ENCODE measurements at places on chromosomes 1 and 21.
A peak's percentile ranks its signal among the peaks of the same experiment; 100 is the strongest.

DNA sequence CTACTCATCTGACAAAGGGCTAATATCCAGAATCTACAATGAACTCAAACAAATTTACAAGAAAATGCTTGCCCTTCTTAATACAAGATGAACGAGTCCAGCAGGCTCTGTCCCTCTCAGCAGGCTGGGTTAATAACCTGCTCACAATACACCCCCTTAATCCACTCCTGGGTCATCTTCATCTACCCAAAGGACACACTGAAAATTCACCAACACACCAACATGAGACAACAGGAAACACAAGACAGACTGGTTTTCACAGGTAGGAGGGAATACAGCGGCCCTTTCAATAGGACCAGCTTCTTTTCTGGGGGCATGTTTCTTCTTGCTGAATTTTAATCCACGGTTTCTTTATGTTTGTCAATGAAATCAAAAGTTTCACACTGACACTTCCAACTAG lies 44.6 kb downstream of the SUSD4 start:
- H3K27ac ChIP-seq: no peak overlapping the region
- no peak for DNase-seq
- no peaks in the 10 kb centered on the region for H3K36me3 ChIP-seq
- no peaks in the 10 kb centered on the region for H3K27me3 ChIP-seq
- no peaks in the 10 kb centered on the region for H3K4me1 ChIP-seq
- no peak overlapping the region for H3K4me3 ChIP-seq

- H3K4me3 ChIP-seq: no peak overlapping the region
- peaks cover 17% of the 10 kb centered on the region for H3K4me1 ChIP-seq
- peaks cover 47% of the 10 kb centered on the region for H3K36me3 ChIP-seq
- H3K27ac ChIP-seq: no peak overlapping the region
These were observed 27.4 kb downstream of the QSOX1 start for GRCh38 chr1:180181996-180182642.

- H3K4me3 ChIP-seq: no peak overlapping the region
- peaks cover 97% of the 10 kb centered on the region for H3K36me3 ChIP-seq
- no peaks in the 10 kb centered on the region for H3K4me1 ChIP-seq
- H3K27ac ChIP-seq: no peak overlapping the region
These were observed 145.5 kb downstream of the USP25 start for GRCh38 chr21:15875286-15875685.

DNA sequence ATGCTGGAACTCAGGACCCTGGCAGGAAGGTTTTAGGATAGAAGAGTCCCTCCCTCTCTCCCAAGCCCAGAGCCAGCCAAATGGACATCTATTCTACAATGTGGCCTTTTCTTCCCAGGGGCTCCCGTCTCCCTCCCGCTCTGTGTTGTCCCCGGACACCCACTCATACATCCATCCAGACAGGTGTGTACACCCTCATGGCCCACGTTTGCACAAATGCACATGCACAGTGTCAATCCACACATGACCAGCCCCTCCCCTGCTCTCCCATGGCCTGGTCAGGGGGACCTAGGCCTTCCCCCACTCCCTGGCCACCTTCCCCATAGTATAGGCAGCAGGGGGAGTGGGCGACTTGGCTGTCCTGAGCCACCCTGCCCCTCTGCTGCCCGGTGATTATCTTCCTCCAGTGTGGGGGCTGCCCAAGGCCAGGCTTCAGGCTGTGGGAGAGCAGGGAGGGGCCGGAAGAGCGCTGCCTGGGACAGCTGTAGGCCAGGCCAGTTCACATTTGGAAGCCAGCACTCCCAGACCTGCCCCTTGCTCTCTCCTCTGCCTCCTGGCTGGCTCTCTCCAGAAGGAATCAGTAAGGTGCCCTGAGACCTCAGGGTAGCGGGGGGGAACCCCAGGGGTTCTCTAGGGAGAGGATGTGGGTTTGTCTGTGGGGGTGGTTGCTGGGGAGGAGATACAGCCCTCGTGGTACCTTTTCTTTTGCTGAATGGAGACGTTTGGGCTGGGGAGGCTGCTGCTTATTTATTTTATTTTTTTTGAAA lies 4.1 kb upstream of the PTPN7 start:
- H3K4me1 ChIP-seq: peaks cover 70% of the 10 kb centered on the region
- peak overlapping the region; percentile 93 for H3K27ac ChIP-seq
- no peaks in the 10 kb centered on the region for H3K36me3 ChIP-seq
- DNase-seq: peak; percentile 90

DNA sequence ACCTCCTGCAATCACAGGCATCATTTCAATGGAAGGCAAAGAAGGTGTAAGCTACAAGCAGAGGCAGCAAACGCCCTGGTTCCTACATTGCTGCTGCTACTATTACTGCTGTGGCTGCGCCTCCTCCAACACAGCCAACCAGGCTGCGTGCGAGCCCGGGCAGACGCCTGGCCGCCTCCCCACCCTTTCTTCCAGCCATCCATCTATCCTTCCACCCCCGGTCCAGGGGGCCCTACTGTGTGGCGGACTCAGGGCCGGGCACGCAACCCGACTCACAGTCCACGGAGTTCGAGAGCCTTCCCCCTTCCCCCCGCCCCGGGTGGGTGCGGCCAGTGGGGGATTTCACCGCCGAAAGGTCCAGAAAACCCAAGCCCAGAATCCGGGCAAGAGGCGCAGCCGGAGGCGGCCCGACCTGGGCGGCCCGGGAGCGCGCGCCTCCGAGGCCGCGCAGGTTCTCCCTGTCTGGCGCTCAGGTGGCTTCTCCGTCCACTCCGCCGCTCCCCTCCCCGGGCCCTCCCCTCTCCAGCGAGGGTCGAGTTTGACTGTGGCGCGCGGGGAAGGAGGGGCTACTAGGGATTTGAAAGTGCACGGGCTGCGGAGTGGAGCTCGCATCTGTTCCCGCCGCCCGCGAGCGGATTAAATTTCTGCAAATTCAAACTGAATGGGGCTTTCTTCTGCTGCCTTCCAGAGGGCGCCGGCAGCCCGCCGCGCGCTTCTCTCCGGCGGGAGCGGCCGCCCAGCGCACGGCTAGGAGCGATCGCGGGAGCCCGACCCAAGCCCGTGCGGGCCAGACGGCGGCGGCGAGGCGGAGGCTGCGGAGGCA lies at the start of gene HUNK:
TSS of gene HUNK (plus strand) at position 569 of the 823 bp plus-strand sequence. CDS start 655 bp downstream, outside the sequence.
- H3K27me3 ChIP-seq: no peaks in the 10 kb centered on the region
- H3K27ac ChIP-seq: no peak within 1 kb of the TSS
- H3K36me3 ChIP-seq: no peaks in the 10 kb centered on the region
- H3K4me1 ChIP-seq: peaks cover 5% of the 10 kb centered on the region
- DNase-seq: peak; percentile 71
- peak within 1 kb of the TSS; percentile 48 for H3K4me3 ChIP-seq

GRCh38 chr1:6918186-6918924 lies 133.1 kb downstream of the CAMTA1 start:
- DNase-seq: no peak
- H3K36me3 ChIP-seq: no peaks in the 10 kb centered on the region
- H3K4me1 ChIP-seq: peaks cover under 1% of the 10 kb centered on the region
- no peak overlapping the region for H3K4me3 ChIP-seq
- no peak overlapping the region for H3K27ac ChIP-seq

- H3K4me3 ChIP-seq: peak within 1 kb of the TSS; percentile 51
- H3K36me3 ChIP-seq: no peaks in the 10 kb centered on the region
- DNase-seq: peak; percentile 91
These were observed at the start of gene TSPAN2 for GRCh38 chr1:115089420-115090185. TSPAN2 (minus strand) TSS chr1:115089503; CDS start chr1:115089432, 71 bp downstream.

DNA sequence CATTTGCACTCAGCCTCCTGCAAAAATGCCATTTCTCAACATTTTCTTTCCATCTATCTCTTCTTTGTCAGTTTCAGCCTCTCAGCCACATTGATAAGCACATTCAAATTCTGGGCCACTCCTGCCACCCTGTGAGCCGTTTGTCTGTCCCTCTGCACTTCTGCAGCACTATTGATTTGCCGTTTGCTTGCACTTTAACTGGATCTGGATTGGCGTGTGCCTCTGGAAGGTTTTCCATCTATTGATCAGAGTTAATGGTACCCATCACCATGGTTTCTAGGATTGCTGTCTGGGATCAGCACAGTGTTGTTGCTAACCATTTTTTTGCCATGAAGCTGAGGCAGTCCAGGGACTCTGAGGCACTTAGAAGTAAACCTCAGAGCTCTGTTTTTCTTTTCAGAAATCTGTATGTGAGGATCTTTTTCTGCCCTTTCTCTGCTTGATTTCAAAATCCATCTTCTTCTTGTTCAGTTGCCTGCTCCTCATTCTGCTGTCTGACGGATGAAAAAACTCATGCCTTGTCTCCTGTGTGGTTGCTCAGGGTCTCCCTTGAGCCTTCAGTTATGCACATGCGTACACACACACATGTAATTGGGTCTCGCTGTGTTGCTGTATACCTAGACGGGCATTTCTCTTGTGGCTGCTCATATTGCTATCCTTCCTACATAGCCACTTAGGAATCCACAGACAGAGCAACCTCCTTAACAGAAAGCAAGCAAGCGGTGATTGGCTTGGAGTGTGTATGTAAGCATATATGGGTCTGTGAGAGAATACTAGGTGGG lies 67.9 kb downstream of the NOS1AP start:
- no peaks in the 10 kb centered on the region for H3K27me3 ChIP-seq
- no peak for DNase-seq
- no peak overlapping the region for H3K4me3 ChIP-seq
- H3K4me1 ChIP-seq: no peaks in the 10 kb centered on the region
- no peaks in the 10 kb centered on the region for H3K36me3 ChIP-seq
- H3K27ac ChIP-seq: no peak overlapping the region

DNA sequence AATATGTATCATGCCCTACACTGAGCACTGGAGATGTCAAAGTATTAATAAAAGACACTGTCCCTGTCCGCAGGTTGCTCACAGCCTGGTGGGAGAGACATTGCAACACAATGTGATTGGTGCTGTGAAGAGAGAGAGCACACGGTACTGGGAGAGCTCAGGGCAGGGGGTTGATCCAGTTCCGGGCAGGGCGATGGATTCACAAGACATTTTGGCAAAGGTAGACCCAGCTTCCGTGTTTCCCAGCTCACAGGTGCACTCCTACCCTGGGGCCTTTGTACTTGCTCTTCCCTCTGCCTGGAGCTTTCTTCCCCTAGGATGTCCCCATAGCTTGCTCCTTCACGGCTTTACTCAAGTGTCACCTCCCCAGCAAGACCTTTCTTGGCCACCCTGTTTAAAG lies 1.4 kb downstream of the PLA2G5 start:
- H3K4me1 ChIP-seq: no peaks in the 10 kb centered on the region
- no peak overlapping the region for H3K27ac ChIP-seq
- no peak overlapping the region for H3K4me3 ChIP-seq
- DNase-seq: no peak
- H3K27me3 ChIP-seq: no peaks in the 10 kb centered on the region

DNA sequence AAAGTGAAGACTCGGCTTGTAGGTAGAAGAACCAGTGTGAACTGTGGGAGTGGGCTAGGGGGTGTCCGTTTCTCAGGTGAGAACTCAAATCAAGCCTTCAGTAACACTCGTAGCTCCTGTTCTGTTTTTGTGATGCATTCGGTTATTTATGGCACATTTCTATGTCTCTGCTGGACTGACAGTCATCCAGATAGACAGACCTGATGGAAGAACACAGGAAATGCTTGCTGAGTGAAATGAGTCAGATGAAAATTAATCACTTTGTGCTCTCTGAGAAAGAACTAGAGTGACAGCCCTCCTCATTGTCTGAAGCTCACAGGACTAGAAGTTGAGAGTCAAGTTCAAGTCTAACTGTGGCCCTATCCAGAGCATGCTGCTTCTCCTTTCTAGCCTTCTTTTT lies 360.1 kb upstream of the PLXNA2 start:
- no peak for DNase-seq
- no peaks in the 10 kb centered on the region for H3K4me1 ChIP-seq
- no peaks in the 10 kb centered on the region for H3K27me3 ChIP-seq

DNA sequence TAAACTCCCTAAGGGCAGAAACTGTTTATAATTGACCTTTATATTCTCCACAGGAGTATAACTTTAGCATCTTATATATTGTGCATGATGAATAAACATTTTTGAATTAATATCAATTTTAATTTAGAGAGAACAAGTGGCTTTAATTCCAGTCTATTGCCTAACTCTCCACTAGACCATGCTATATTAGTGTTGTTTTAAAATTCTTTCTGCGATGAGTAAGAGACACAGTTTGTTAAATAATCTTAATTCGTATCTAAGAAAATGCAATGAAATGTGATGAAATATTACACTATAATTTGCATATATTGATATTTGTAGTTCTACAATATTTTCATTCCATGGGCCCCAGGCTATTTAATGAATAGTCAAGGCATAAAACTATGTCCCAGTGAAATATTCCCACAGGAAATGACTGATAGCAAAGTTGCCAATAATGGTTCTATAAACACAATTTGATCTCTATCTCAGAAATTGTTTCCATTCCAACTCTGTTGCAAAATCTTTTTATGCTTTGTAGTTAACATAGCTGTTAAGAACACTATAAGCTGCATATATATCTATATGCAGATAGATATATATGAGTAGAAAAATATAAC lies 2.9 kb upstream of the SYDE2 start:
- H3K4me1 ChIP-seq: peaks cover 44% of the 10 kb centered on the region
- no peak overlapping the region for H3K4me3 ChIP-seq
- DNase-seq: no peak
- no peaks in the 10 kb centered on the region for H3K36me3 ChIP-seq

- H3K4me1 ChIP-seq: no peaks in the 10 kb centered on the region
- H3K27me3 ChIP-seq: no peaks in the 10 kb centered on the region
These were observed 284.0 kb downstream of the DUSP10 start for GRCh38 chr1:221457685-221458446.

DNA sequence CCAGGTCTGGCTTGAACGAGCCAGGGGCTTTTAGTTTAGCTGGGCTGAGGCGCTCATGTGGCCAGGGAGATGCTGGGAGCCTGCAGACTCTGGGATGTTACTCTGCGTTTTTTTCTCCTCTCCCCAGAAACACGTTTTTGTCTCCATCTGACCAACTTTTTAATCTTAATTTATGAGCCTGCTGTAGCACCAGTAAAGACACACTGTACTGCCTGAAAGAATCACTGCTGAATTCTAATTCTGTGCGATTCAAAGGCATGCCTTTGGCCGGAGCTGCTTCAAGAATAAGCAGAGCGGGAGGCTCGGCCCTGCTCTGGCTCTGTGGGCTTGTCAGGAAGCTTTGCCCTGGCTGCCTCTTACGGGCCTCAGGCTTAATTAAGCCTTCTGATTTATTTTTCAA lies 129.5 kb downstream of the CAMTA1 start:
- no peak for DNase-seq
- H3K27ac ChIP-seq: no peak overlapping the region
- no peaks in the 10 kb centered on the region for H3K36me3 ChIP-seq
- peaks cover 6% of the 10 kb centered on the region for H3K4me1 ChIP-seq

GRCh38 chr21:26210614-26211013 lies 40.0 kb upstream of the APP start:
- H3K4me1 ChIP-seq: no peaks in the 10 kb centered on the region
- DNase-seq: no peak
- no peak overlapping the region for H3K4me3 ChIP-seq
- H3K27me3 ChIP-seq: no peaks in the 10 kb centered on the region
- no peak overlapping the region for H3K27ac ChIP-seq

GRCh38 chr1:101483982-101484688 lies 247.3 kb downstream of the S1PR1 start:
- no peaks in the 10 kb centered on the region for H3K27me3 ChIP-seq
- H3K4me1 ChIP-seq: no peaks in the 10 kb centered on the region
- H3K4me3 ChIP-seq: no peak overlapping the region
- DNase-seq: no peak

DNA sequence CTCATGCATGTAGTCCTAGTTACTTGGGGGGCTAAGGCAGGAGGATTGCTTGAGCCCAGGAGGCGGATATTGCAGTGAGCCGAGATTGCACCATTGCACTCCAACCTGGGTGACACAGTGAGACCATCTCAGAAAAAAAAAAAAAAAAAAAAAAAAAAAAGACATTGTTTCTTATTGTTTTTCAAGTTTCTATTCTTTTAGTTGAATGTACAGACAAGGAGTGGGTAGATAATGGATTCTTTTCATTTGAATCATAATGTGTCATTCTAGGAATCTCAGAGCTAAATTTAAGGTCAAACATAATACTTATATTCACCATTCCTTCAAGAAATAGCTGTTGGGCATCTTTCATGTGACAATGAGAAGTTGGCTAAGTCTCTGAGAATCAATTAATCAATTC lies 157.0 kb upstream of the C21orf91 start:
- no peaks in the 10 kb centered on the region for H3K4me1 ChIP-seq
- H3K27ac ChIP-seq: no peak overlapping the region
- H3K36me3 ChIP-seq: no peaks in the 10 kb centered on the region

Data from spleen (tissue), 13 donors.